Fibroblast of pulmonary artery (primary cell): ENCODE measurements at places on chromosomes 2 and 18.

GRCh38 chr18:58566556-58567292, 62.2 kb downstream of the ALPK2 start:
- DNase-seq, result no peak

GRCh38 chr2:139529080-139529479, 748.9 kb upstream of the NXPH2 start:
- DNase-seq, result no peak

GRCh38 chr2:186105016-186105724, 366.6 kb downstream of the FSIP2 start:
- DNase-seq, result no peak

DNA sequence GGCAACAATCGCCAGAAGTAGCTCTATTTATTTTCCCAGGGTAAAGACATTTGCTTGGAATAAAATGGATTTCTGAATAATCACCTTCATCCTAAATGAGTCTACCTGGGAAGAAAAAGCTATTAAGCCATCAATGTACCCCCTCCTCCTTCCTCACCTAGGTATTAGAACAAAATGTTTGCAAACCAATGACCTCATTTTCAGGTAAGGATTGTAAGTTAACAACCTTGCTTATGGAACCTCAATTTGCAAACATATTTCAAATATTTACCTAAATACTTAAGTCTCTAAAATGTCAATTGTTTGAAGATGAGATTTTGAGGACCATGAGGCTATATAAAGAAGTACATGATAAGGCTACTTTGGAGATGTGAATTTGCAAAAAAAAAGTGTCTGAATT, 43.9 kb downstream of the CAVIN2 start:
- DNase-seq, result no peak

DNA sequence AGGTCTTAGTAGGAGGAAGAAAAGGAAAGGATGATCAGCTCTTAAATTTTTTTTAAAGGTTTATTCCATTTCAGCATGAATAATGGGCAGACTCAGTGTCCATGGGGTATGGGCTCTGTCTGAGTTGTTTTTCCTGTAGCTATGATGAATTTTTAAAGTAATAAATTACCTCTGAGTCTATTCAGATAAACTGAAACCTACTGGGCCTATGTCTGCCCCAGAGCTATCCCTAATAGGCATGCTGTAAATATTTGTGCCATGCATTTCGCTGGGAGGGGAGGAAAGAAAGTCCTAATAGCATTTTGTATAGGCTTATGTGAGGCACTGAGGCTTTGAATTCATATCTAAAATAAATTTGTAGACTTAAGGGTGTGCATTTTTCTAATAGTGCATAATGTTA, 210.4 kb upstream of the BOD1L2 start:
- DNase-seq, result no peak

GRCh38 chr2:42214669-42215068, 45.5 kb downstream of the EML4 start:
- DNase-seq, result peak; percentile 54

GRCh38 chr18:79452190-79452990, 56.7 kb downstream of the NFATC1 start:
- no peak for DNase-seq

DNA sequence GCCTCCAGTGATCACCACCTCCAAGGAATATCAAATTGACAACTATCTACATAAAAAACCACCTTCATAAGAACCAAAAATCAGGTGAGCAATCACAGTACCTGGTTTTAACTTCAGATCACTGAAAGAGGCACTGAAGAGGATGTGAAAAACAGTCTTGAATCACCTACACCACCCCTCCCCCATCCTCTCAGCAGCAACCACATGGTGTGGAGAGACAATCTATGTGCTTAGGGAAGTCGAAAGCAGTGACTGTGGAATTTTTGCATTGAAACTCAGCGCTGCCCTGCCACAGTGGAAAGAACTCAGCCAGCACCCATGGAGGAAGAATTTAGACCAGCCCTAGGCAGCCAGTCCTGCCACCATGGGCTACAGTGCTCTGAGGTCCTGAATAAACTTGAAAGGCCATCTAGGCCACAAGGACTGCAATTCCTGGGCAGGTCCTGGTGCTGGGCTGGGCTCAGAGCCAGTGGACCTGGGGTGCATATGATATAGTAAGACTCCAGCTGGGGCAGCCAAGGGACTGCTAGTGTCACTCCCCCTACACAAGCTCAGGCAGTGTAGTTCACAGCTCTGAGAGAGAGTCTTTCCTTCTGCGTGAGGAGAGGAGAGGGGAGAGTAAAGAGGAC, 75.6 kb downstream of the ATL2 start:
- no peak for DNase-seq

- no peak for DNase-seq
Measured at GRCh38 chr2:128320192-128320905, 1.7 kb upstream of the HS6ST1 start.

DNA sequence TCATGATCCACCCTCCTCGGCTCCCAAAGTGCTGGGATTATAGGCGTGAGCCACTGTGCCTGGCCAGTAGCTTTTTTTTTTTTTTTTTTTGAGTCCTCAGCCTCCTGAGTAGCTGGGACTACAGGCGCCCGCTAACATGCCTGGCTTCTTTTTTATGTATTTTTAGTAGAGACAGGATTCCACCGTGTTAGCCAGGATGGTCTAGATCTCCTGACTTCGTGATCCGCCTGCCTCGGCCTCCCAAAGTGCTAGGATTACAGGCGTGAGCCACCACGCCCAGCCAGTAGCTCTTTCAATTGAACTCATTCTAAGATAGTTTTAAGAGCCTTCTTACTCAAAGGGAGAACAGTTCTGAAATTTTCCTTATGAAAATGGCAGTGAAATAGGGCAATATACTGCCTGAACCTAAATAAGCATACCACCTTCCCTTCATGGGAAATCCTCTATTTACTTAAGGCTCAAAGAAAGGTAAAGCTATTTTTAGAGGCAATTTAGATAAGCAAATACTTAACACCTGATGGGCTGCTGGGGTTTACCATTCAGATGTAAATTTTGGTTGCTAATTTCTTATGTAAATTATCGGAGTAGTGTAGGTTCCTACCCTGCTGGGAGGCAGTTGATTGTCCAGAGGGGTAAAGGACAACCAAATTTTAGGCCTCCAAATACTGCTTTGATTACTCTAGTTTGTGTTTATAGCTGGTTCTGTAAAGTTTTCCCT, 144.7 kb downstream of the GREB1L start:
- DNase-seq, result no peak

GRCh38 chr2:104758199-104758620, 95.7 kb upstream of the POU3F3 start:
- DNase-seq, result no peak

GRCh38 chr2:73920577-73921545, 5.8 kb upstream of the DGUOK start:
- DNase-seq, result no peak

- DNase-seq, result no peak
Measured at GRCh38 chr2:177273408-177273807, 8.9 kb upstream of the NFE2L2 start.

- DNase-seq, result peak; percentile 67
Measured at GRCh38 chr2:105604938-105605337, 139.8 kb upstream of the NCK2 start.

DNA sequence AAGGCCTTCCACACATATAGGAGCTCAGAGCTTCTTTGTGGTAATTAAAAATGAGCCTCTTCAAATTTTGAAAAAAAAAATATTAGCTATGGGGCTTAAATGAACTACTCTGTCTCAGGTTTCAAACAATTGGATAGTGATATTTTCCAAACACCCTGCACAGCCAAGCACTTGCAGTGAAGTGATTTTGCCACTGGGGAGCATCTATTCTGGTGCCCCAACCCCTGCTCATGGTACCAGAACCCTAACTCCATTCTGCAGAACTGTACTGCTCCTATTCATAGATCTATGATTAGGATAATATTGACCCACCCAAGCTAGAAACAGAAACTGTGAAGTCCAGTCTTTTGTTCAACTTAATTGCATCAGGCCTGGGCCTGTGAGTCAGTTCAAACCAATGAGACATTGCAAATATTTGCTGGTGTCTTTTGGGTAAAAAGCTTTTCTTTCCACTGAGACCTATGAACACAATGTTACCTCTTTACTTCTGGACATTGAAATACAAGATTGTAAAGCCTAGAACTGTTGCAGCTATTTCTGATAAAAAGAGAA, 324.0 kb downstream of the GALNT13 start:
- DNase-seq, result no peak

GRCh38 chr2:152924722-152925121, 206.3 kb downstream of the ARL6IP6 start:
- no peak for DNase-seq

DNA sequence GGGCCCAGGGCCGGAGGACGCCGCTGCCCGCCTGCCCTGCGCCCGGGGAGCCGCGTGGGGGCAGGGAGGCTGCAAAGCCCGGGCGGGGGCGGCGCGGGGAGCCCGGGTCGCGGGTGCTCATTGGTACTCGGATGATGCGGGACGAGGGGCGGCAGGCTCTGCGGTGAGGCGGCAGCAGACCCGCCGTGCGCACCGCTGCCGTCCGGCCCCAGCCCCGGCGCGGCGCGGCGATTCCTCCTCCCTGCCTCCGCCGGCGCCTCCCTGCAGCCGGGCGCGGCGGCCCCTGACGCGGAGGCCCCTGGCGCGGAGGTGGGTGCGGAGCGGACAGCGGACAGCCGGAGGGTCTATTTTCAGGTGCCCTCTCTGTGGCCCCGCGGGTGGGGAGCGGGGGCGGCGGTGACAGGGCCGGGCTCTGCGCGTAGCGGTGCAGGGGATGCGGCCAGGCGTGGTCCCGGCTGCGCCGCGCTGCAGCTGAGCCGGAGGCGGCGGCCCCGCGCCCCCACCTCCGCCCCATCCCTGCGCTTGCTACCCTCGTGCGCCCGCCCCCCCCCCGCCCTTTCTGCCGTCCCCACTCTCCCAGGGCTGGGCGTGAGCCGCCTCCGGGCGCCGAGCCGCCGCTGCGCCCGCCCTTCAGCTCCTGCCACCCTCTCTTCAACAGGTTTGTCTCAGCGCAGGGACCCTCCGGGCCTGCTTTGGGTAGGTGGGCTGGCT, 640 bp downstream of the SPTBN1 start:
- DNase-seq, result peak; percentile 44

DNA sequence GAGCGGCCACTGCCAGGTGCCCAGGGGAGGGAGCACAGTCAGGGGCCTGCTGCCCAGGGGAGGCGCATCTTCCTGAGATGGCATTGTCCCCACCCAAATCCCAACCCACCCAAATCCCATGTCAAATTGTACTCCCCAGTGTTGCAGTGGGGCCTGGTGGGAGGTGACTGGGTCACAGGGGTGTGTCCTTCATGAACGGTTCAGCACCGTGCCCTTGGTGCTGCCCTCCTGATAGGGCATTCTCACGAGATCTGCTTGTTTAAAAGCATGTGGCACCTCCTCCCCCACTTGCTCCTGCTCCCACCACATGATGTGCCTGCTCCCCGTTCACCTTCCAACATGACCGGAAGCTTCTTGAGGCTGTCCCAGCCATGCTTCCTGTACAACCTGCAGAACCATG, 27.6 kb downstream of the ANKMY1 start:
- DNase-seq, result no peak

DNA sequence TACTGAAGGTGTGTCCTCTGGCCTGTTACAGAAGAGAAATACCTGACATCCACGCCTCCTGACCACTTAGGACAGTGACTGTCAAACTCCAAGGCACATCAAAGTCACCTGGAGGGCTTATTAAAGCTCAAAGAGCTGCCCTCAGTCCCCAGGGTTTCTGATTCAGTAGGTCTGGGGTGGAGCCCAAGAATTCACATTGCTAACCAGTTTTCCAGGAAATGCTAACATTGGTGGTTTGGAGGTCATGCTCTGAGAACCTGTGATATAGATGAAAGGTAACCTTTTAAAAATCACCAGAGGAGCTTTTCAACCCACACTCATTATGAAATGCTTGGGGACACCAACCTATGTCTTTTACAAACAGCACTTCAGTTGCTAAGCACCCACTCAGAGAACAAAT, 172.3 kb downstream of the ALK start:
- no peak for DNase-seq

- peak; percentile 73 for DNase-seq
Measured at GRCh38 chr18:55384551-55385275, 203.3 kb downstream of the TCF4 start.

GRCh38 chr2:179104736-179105135, 54.8 kb upstream of the CCDC141 start:
- DNase-seq, result peak; percentile 44

- DNase-seq, result no peak
Measured at GRCh38 chr2:81260320-81260719, 955.8 kb upstream of the LRRTM1 start.

GRCh38 chr18:10291568-10291981, 162.9 kb upstream of the APCDD1 start:
- no peak for DNase-seq

GRCh38 chr18:62814132-62814759, 98.9 kb downstream of the PHLPP1 start:
- DNase-seq, result no peak

DNA sequence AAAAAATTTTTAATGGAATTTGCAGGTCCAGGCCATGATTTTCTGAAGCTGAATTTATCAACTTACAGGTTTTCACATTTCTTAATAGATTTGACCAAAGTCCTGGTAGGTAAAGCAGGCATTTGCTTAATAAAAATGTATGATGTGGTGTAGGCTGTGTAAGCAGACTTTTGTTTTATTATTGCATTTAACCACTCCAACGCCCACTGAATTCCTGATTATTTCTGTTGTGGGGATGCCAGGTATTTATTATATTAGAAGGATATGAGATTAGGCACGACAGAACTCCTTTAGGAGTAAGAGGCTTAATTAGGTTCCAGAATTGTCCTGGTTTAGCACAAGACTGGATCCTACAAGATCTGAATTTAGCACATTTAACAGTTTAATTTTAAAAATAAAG, 111.1 kb downstream of the ADCYAP1 start:
- no peak for DNase-seq
